ENCODE measurements at places on chromosomes 12 and 14.

- no peak for DNase-seq
Measured at GRCh38 chr12:64595863-64596793, 14.2 kb upstream of the RASSF3 start.

DNA sequence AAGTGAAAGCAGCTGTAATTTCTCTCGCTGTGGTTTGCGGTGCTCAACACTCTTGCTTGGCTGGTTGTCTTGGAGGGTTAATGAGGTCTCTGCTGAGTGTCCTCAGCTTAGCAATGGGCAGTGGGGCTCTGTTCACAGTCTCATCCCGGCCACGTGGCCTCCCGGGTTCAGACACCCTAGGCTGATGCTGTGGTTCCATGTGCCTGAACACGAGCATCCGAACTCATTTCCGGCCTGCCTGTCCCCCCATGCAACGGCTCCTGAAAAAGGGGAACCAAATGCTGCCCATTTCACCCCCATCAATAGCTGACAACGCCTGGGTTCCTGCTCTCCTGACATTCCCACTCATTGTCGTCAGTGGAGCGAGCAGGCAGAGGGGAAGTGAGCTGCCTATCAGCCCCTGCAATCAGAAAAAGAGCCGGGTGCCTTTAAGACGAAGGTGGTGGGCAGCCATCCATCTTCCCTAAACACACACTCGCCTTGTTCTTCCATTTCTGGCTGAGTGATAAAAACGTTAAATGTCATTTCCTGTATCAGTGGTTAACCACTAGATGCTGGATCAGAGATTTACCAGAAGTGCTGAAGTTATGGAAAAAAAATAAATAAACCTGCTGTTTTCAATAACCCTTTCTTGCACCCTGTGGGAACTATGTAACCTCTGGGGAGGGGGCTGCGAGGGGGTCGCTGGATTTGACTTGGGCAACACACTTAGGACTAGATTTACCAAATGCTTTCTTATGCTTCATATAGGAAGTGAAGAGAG is 60.3 kb upstream of the BCL2L14 start:
- DNase-seq: no peak

- DNase-seq: no peak
Measured at GRCh38 chr12:113407931-113408600, 4.4 kb upstream of the SDS start.

DNA sequence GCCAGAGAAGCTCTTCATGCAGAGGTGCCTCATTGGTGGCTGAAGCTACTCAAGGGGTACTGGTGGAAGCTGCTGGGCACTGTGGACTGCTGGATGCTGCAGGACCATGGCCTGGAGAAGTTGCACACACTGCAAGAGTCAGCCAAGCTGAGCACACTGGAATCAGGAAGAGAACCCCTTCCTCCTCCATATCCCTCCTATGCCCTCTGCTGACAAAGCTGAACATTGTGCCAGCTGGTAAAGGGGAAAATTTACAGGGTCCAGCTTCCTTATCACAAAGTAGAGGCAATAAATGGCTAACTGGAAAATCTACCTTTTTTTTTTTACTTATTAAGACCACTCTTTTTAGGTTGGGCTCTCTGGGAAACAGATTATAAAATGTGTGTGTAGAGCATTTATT is 6.5 kb downstream of the CCDC175 start:
- no peak for DNase-seq

DNA sequence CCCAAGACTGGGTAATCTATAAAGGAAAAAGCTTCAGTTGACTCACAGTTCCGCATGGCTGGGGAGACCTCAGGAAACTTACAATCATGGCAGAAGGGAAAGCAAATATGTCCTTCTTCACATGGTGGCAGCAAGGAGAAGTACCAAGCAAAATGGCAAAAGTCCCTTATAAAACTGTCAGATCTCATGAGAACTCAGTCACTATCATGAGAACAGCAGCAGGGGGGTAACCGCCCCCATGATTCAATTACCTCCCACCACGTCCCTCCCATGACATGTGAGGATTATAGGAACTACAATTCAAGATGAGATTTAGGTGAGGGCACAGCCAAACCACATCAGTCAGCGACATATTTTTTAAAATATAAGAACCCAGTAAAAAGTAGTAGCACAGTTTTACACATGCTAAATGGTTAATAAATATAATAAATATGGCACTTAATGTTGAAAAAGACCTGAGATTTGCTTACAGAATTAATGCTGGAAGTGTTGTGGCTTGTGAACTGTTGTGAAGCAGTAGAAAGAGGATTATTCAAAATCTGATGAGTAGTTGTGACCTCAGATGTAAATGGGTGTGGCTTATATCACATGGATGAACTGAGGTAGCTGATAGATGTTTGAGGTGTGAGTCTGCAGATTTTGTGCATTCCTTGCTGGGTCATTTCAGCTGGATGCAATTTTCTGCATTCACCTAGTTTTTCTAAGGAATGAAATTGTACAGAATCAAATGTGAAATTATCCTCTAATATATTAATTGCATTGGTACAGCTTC is 46.9 kb upstream of the CHPT1 start:
- DNase-seq: no peak

DNA sequence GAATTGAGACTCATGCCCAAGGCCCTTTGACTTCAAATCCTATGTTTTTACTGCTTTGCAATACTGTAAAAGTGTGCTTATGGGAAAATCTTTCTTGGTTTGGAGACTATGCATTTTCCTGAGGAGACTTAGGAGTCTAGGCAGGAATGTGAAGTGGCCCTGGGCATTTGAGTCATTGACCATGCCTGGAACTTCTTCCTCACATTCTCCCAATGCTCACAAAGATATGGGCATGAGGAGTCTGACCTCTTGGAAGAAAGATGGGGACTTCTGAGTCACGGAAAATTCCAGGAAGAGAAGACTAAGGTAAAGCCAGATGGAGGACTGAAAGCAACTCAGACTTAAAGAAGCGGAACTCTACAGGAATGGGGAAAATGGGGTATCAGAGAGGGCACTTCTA is 38.2 kb upstream of the ZNF641 start:
- DNase-seq: no peak

DNA sequence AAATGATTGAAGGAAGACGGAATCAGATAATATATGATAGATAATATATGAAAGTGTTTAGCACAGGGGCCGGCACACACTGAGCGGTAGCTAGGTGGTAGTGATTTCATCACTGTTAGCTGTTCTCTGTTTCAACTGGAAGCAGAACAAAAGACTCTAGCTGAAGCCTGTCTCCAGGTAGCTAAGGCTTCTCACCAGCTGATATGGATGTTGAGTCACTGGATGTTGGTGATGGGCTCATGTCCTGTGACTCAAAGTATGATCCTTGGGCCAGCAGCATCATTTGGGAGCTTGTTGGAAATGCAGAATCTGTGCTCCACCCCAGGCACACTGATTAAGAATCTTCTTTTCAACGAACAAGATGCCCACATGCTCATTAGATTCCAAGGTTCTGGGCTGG is 21.7 kb upstream of the KCNA5 start:
- DNase-seq: no peak

DNA sequence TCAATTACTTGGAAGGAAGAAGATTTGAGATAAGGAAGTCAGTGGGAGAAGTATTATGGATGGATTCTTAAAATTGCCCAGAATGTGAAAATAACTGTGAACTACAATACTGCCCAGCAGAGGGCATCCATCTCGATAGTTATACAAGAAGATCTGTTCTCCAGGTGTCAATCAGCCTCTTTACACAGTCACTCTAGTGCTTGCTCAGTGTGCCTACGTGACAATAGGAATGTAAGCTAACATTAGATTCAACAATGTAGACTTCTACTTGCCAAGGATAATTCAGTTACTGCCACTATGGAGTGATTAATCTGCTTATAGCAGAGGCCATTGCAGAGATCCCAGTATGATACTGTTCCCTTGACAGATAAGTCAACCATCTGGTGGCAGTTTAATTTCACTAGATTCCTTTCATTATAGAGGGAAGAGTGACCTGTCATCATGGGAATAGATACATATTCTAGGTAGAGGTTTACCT is 10.6 kb upstream of the MAP4K5 start:
- DNase-seq: no peak

DNA sequence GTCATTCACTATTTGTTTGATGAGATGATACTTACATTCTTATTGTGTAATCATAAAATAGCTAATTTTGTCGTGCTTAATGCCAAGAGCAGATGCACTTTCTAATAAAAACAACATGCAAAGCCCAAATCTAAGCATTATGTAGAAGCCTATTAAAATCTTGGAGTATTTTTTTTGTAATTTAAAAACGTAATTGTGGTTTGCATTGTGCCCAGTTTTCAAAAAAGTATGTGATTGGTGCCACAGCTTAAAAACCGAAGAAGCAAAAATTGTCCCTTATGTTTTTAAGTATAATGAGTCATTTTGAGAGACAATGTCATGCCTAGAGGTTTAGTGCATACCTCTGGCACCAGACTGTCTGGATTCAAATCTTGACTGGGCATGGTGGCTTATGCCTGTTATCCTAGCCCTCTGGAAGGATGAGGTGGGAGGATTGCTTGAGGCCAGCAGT is 464.8 kb upstream of the RGS6 start:
- no peak for DNase-seq

DNA sequence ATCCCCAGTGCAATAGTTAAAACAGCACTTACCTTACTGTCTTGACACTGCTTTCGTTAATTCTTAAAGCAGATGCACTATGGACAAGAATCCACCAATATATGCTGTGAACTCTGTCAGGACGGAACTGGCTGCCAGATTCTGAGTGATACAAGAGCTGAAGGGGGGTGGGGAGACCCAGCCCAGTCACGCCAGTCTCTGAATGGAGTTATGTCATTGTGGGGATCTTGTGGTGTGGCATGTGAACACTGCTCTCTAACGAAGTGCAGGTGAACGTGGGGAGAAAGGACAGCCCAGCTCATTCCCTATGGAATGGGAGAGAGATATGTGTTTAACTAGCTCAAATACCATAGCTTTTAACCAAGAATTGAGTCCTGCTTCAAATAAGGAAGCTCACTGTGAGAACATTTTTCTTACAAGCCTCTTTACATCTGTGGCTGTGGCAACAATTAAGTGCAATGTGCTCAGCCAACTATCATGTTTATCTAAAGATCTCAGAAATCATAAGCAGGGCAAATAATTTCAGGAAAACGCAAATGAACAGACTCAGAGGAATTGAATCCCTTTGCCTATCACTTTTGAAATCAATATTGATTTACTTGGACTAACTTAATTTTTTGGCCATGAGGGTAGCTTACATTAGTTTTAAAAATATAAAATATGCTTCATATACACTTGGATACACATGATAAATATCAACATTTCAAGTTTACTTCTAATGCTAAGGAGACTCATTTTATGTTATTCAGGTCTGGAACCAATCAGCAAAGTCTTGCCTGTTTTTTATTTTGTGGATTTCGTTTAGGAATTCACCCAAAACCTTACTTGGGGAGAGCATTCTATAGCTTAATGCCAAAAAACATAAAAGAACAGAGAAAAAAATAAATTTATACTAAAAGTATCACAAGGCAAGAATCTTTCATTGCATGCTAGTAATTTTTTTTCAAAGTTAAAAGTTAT is at the start of gene LUM:
LUM (minus strand) TSS at position 129 of the 960 bp plus-strand sequence. CDS start 2,515 bp downstream, outside the sequence.
- DNase-seq: no peak

DNA sequence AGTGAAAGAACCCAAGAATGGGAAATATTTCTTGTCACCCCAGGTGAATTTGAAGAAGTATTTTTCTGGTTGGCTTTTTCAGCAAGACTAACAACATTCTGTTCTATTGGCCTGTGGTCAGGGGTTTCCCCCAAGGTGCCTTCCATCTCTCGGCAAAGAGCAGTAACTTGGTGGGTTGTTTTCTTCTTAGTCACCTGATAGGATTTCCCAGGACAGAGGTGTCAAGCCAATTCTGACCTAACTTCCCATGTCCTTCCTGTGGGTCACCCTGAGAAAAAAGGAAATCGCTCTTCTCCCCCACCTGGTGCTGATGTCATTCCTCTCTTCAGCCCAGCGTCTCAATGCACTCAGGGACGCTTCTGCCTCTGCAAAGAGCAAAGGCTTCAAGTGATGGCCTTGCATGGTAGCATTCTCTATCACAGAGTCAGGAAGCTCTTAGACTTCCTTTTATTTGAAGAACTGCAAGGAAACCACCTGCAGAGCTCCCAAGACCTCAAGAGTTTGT is 16.1 kb upstream of the IFNG start:
- DNase-seq: no peak

GRCh38 chr12:12008232-12008850 is 62.4 kb upstream of the BCL2L14 start:
- no peak for DNase-seq

- no peak for DNase-seq
Measured at GRCh38 chr14:103928011-103928890, at the start of gene TDRD9. TDRD9 (plus strand) TSS chr14:103928456; CDS start chr14:103928510, 54 bp downstream.

DNA sequence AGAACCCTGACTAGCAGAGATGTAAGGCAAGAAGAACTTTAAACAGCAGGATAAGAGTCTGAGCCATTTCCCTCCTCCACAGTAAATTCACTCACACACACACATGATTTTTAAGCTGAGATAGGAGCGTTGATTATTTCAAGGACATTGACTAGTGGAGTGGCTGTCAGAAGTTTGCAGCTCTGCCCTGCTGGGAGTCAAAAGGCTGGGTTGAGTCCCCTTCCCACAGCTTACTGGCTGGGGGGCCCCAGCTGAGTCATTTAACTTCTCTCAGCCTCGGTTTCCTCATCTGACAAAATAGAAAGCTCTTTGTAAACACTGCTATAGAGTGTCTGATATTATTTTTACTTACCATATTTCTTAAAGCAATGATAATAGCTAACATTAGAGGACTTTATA is 28.3 kb downstream of the VCPKMT start:
- no peak for DNase-seq

DNA sequence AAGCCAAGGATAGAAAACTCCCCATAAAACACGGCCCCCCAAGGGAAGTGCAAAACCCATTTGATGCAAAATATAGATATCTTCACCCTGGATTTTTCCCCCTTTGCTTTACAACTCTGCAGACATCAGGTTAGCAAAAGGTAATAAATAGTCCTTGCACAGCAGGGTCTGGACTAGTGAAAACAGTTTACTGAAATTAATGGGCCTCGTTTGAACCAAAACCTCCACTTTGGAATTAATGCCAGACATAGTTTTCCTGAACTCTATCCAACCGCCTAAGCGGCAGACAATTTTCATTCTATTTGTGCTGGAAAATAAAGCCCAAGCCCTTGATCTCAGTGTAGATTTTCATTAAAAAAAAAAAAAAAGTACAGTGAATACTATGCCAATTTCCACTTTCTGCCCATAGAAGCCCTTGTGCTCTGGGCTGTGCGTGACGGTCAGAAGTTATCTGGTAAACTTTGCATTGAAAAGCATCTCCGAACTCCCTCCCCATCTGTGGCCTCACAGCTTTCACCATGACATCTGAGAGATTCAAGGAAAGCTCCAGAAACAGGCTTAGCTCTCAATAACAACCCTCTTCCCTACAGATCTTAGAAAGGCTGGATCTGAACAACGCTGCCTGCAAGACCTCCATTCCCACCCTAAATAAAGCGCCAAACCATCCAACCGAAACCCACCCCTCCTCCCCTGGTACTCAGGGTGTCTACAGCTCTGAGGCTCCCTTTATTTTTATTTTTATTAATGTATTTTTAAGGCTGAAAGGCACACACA is 11.0 kb upstream of the IRF2BPL start:
- DNase-seq: no peak

- DNase-seq: no peak
Measured at GRCh38 chr14:73710737-73711136, 3.4 kb downstream of the PNMA1 start.

GRCh38 chr12:122948605-122949004 is 17.7 kb downstream of the ABCB9 start:
- DNase-seq: no peak
